Fibroblast of mammary gland (primary cell): ENCODE measurements at places on chromosomes 1 and 21.

- DNase-seq: peak; percentile 81
These were observed 132.7 kb downstream of the PLPP3 start for GRCh38 chr1:56446531-56447098.

- peak; percentile 0 for DNase-seq
These were observed 1217.8 kb upstream of the ADGRL2 start for GRCh38 chr1:80582980-80583379.

DNA sequence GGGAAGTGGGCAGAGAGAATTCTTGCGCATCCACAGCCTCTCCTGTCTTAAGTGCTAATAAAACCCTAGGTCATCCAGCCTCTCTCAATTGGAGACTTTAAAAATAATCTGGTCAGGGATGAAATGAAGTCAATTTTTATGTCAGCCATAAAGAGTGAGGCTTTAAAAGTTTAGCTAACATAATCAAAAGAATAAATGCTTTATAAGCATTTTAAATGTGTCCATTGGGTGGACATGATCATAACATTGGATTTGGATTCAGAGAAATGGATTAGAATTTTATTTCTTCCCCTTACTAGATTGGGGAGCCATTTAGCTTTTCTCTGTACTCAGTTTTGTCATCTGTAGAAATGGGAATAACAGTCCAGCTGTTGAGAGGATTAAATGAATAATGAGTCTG lies 55.5 kb downstream of the PGM1 start:
- no peak for DNase-seq

DNA sequence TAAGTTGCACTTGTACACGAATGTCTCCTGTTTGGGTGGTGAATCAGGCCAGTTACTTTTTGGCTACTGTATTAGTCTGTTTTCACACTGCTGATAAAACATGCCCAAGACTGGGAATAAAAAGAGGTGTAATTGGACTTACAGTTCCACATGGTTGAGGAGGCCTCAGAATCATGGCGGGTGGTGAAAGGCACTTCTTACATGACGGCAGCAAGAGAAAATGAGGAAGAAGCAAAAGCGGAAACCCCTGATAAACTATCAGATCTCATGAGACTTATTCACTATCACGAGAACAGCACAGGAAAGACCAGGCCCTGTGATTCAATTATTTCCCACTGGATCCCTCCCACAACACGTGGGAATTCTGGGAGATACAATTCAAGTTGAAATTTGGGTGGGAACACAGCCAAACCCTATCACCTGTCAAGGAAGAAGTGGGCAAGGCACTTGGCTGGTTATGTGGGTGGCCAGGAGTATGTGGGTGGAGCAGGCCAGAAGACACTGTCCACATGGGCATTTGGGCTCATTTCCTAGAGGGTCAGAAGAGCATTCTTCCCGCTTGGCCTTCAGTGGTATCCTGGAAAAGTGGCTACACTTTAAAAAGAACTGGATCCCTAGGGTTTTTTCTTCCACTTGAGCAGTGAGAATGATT lies 228.8 kb downstream of the HHAT start:
- no peak for DNase-seq

GRCh38 chr21:42687796-42688195 lies 34.4 kb downstream of the PDE9A start:
- no peak for DNase-seq

DNA sequence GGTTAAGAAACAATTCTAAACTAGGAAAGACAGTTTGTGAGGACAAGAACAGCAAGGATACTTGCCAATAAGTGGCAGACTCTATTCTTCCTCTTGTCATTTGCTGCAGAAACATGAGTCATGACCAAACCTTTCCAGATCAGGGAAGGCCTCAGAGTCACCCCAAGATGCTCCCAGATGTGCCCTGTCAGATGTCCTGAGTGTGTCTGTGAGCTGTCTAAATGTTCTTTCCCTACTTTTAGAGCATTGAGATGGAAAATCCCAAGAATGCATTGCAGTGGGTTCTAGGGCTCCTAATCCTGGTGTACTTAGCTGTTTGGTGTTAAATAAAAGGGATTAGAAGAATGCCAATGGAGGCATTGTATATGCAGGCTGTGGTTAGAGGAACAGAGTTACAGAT lies 57.5 kb upstream of the KIAA0040 start:
- DNase-seq: no peak

DNA sequence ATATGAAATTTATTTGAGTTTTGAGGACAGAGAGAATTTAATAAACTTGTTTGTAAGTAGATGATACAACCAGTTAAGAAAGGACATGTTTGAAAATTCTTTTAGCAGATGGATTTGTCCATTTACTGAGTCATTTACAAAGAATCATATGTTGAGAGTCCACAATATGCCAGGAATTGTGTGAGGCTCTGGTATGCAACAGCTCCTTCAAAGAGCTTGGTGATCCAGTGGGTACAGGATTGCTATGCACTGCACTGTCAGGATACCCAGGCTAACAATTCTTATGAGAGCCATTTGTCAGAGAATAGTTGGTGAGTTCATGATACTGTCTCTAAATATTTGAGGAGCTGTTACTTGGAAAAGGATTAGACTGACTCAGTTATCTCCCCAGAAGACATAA lies 11.0 kb downstream of the DNM3 start:
- peak; percentile 30 for DNase-seq

GRCh38 chr21:43190544-43190943 lies 21.7 kb downstream of the CRYAA start:
- DNase-seq: no peak

DNA sequence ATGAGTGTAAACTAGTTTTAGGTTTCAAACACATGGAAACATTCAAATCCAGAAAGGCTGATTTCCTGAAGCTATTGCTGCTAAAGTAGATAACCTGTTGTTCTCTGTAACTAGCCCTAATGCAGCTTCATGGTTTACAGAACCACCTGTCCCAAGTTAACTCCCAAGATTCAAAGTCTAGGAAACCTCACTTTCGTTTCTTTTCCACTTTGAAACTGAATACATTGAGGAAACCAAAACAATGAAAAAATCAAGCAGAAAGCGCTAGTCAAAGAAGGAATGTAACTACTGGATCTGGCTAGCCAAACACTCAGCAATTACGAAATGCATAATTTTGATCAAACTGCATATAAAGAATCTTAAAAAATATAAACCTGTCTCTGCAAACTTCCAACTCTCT lies 17.8 kb downstream of the SLC16A1 start:
- DNase-seq: peak; percentile 11

DNA sequence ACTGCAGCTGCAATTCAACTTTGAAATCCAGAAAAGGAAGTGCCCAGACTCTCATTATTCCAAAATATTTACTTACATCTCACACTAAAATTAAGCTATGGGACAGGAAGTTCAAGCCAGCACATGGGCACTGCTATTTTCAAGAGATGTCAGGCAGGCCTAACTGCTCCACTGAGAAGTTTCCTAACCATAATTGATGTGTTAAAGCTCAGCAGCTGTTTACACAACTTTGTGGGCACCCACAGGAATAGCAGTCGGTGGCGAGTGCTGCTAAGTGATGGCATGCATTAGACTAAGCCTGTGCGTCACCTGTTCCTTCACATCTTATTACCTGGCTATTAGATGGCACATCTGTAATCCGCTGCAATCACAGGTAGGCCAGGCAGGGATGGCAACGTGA lies 303.3 kb upstream of the DAB1 start:
- no peak for DNase-seq

GRCh38 chr1:85224734-85225623 lies 24.2 kb upstream of the SYDE2 start:
- DNase-seq: no peak

DNA sequence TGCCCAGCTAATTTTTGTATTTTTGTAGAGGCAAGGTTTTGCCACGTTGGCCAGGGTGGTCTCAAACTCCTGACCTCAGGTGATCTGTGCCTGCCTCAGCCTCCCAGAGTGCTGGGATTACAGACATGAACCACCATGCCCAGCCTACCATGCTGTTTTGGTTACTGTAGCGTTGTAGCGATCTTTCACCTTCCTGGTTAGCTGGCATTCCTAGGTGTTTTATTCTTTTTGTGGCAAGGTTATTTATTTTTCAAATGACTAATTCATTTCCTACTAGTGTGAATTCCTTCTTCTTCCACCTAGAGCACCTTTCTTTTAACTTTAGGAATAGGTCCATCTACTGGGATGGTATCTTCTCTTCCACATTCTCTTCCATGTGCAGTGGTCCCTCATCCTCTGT lies 29.3 kb downstream of the TMEM200B start:
- no peak for DNase-seq

DNA sequence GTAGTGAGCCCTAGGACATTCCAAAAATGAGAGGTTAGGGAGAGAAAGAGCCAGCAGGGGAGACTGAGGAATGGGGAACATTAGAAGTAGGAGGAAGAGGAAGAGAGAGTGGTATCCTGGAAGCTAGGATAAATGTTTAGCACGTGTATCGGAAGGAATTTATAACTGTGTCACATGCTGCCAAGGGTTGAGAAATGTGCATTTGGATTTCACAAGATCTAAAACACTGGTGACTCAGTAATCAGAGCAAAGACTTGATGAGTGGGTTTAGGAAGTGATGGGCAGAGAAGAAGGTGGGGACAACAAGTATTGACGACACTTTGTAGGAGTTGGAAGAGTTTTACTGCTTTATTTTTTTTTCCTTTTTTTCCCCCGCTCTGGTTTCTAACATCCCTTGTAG lies 193.9 kb downstream of the FMN2 start:
- DNase-seq: peak; percentile 97
